ENCODE measurements at places on chromosomes 5 and 9.

DNA sequence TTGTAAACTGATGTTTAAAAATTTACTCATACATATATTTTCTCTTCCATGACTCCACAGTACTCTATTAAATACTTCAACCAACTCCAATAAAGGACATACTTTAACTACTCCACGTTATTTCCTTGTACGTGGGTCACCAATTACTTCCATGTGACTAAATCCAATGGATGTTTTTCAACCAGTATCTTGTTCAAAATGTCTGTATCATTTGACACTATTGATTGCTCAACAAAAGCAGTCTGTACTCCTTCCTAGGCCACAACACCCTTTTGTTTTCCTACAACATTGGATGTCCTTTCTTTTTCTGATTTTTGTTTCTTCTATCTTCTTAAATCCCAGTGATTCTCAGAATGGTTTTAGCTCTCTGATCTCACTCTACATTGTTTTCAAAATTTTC is 943.7 kb downstream of the EFNA5 start:
- DNase-seq, result no peak

DNA sequence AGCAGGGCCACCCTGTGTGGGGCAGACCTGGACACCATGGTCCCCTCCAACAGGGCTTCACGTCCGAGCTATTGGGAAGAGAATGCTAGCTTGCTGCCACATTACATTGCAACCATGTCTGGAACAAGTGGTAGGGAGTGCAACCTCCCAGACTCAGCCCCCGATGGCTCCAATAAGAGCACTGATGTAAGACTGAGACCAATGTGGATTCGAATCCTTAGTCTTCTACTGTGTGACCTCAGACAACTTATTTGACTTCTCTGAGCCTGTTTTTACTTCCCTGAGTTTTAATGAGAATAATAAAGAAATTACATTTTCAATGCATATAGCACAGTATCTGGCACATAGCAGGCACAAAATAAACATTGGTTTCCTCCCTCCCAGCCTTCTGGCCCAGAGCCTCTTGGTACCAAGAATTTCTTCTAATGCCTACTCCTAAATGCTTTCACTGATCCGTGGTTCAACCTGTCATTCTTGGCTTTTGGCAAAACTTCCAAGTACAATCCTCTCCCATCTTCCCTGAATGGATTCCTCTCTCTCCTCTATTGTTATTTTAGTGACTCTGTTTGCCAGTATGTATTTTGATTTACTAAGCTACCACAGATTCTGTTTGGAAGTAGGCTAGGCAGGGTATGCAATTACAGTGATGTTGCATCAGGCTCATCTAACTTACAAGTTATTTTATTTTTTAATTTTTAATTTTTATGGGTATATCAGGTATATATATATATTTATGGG is 34.6 kb upstream of the COL15A1 start:
- DNase-seq, result no peak

DNA sequence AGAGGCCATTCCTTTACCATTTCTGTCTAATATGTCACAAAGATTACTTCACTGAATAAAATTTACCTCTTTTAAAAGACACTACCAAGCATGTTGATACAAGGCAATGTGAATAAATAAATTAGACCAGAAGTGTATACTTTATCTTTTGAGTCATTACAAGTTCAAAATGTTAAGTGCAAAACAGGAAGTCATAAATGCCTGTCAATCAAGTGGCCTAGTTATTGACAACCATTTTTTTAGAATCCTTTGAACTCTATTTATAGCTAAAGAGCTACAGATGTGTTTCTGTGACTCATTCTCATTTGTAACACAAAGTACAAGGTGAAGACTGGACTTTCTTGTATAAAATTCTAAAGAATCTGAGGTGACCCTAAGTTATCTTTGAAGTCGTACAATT is 602.7 kb upstream of the SEMA6A start:
- DNase-seq, result no peak

GRCh38 chr9:72978744-72979143 is 25.9 kb upstream of the ALDH1A1 start:
- DNase-seq, result no peak

- no peak for DNase-seq
Measured at GRCh38 chr5:82661462-82661861, 383.3 kb upstream of the RPS23 start.

GRCh38 chr9:4614627-4615026 is 47.5 kb upstream of the PLPP6 start:
- no peak for DNase-seq

- no peak for DNase-seq
Measured at GRCh38 chr9:106639873-106640568, 222.9 kb upstream of the ZNF462 start.

DNA sequence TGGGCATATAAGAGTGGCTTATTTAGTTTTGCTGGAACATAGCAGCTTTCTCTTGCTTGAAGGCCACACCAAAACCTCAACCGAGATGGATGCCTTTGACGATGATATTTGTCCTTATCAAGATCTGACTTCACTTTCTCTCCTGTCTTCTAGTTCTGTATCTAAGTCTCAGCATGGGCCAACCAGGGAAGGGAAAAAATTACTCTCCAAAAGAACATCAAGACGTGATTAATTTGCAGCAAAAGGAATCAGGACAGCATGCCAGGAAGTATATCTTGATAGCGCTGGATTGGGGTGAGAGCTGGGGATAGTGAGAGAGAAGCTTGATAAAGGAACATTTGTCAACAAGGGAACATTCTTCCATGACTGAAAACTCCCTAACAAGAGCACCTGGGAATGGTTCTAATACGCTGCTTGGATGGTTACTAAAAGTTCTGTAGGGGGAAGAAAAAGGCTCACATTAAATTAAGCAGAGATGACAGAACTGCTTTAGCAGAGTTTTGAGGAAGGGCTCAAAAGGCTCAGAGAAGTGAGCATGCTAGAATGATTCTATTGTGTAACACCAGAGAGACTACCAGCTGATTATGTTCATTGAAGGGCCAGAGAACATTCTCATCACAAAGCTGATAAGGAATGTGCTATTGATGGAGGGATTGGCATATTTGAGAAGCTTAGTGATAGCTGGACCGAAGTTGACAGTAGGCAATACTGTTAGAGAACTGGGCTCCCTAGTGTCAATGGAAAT is 21.6 kb upstream of the ANXA1 start:
- no peak for DNase-seq

- no peak for DNase-seq
Measured at GRCh38 chr9:78595200-78595945, 298.4 kb downstream of the PSAT1 start.

DNA sequence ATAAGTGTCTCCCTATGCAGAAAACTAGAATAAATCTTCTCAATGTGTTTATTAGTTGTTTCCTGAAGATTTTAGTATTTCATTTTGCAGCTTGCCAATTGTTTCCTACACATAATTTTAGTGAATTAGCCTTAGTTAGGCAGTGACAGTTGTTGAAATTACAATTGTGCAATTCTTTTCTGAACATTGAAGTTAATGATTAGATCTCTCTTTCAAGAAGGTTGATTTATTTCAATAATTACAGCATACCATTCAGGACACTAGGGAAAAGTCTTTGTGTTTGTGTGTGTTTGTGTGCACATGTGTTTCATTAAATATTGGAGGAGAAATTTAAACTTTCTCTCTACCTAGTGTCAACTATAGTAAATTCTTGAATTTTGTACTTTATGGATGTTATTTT is 199.6 kb upstream of the MPDZ start:
- DNase-seq, result no peak
